ENCODE measurements at places on chromosomes 1 and 21.

DNA sequence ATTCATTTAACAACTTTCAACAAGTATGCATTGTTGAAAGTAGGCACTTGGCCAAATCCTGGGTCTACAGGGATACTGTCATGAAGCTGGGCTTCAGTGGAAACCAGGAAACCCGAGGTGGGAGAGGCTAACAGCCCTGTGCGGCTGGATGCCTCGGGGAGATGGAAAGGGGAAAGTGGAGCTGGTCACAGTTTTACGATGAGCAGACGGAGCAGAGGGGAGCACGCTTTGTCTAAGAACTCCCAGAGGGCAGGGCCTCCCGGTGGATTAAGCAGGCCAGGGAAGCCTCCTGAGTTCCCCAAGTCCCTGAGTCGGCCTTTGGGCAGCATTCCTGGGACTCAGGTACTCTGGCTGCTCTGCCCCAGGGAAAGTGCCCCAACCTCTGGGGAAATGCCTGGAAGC, 23.8 kb downstream of the STUM start:
- DNase-seq, result no peak

DNA sequence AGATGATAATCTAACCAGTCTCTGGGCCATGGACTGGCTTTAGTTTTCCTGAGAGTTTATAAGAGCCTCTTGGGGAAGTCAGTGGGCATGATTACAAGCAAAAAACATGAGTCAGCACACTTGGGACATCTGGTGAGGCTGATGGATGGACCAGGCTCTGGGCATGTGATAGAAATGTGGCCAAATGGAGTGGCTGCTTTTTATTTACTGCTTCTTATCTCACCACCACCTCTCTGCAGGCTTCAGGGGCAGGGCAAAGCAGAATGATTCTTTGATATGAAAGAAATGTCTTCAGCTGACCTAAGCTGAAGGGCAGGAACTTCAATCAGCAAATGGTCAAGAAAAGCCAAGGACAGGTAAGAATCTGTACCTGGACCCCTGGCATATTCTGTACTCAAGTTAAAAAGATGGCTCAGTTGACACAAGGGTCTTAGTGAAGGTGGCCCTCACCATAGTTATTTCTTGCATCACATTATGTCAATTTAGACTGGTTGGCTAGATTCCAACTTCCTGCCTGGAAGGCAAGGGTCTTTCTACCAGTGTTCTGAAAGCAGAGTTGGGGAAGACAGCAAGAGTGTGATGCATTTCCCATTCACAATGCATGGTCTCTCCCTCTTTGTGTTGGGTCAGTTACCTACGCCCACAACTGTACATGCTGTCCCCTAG, 162.8 kb downstream of the FASLG start:
- DNase-seq, result no peak

GRCh38 chr1:183937611-183938010, 99.9 kb downstream of the COLGALT2 start:
- DNase-seq, result no peak

- DNase-seq, result no peak
These were observed 6.9 kb downstream of the HTR1D start for GRCh38 chr1:23210351-23210785.

- no peak for DNase-seq
These were observed 40.4 kb upstream of the LRRN2 start for GRCh38 chr1:204725821-204726448.

DNA sequence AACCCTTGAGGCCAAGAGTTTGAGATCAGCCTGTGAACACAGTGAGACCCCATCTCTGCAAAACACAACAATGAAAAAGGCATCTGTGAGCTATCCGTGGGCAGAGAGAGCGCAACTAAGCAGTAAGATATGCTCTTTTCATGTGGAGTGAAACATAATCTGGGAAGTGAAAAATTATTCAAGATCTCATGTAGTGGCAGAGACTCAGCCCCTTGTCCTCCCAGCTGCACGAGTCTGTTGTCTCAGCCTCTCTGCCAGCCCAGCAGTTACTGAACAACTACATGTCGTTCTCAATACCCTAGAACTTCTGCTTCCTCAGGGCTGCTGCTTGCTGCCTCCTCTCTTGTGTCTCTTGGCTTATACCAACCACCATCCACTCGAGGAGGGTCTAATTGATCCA, 61.3 kb upstream of the WDR26 start:
- DNase-seq, result no peak

DNA sequence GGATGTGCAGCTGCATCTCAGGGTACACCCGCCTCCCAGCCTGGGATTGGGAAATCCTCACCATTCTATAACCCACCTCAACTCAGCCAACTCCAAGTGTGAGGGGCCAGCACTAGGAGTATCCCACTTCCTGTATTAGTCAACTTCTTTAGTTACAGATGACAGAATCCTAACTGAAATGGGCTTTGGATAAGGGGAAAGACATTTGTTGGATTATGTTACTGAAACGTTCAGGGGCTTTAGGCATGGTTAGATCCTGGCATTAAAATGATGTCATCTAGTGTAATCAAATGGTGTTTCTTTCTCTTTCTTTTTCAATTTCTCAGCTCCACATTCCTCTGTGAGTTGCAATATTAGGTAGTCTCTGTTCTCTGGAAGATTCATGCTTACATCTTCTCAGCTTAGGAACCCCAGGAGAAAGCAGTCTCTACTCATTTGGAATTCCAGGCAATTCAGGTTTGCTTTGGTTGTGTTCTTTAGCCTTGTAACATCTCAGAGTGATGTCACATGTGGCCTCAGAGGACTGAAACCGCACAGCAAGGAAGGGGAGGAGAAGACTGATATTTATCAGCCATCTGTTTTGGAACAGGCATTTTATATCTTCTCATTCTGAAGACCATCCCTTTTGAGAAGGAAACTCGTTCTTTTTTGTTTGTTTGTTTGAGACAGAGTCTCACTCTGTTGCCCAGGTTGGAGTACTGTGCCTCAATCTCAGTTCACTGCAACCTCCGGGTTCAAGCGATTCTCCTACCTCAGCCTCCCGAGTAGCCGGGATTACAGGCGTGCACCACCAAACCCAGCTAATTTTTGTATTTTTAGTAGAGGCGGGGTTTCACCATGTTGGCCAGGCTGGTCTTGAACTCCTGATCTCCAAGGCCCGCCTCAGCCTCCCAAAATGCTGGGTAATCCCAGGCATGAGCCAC, 18.9 kb upstream of the TMEM54 start:
- DNase-seq, result no peak

- no peak for DNase-seq
These were observed 106.4 kb upstream of the DPYD start for GRCh38 chr1:98027103-98027705.

- DNase-seq, result no peak
These were observed 8.5 kb downstream of the SSR2 start for GRCh38 chr1:156012051-156012817.

DNA sequence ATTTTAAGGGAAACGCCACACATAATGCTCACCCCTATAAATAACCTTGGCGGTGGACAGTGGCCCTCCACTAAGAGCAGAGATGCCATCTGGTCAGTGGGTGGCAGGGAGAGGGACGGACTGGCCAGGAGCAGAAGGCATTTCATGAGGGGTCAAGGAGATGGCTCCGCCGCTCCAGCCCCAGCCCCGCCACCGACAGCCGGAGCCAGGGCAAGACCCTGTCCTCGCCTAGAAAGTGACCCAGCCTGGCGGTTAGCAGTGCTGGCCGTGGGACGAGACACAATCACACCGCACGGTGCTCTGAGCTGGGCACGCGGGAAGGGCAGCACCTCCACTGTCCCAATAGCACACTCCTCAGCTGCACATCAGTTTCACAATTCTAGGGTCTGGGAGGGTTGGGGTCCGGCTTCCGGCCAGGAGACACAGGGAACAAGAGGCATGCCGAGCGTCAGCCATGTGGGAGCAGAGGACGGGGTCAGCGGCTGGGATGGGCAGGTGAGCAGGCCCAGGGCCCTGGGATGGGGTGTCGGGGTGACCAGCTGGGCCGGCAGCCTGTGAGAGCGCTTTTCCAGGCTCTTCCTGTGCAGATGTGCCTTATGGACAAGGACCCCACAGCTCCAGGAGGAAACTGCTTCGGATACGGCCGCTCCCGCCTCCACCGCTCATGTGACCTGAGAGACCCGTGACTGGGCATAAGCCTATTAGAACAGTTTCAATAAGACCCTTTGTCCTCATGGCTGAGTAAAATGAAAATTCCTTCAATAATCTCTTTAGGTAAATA, 5.7 kb downstream of the SLC19A1 start:
- DNase-seq, result no peak

- DNase-seq, result no peak
These were observed 36.3 kb downstream of the SMYD2 start for GRCh38 chr1:214317300-214317699.

GRCh38 chr1:47703981-47704596, 266.2 kb downstream of the FOXD2 start:
- no peak for DNase-seq

DNA sequence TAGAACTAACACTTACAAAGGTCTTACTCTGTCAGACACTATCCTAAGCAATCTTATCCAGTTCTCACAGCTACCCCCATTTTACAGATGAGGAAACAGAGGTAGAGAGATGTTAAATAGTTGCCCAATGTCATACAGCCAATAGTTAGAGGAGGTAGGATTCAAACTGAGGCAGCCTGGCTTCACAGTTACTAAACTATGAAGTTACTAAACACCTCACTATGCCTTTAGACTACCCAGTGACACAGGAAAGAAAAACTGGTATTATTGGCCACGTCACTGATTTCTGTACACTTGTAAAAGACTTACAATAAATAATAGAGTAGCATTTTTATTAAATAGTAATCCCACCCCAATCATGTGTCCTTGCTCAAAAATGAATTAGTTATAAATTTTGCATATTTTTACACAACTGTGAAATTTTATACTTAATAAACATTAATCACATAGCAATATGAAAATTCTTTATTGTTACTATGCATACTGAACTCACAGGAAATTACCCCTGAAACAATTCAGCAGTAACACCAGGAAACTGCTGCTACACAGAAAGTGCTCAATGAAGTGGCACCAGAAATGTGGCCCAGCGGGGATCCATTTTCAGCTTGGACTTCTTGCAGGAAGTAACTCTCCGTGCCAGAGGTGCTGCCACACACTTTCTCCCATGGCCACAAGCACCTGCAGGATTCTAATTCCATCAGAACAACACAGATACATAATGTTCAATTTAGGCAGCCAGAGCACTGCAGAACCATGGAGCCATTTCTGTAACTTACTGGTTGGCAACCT, 69.4 kb downstream of the VAV3 start:
- DNase-seq, result no peak

DNA sequence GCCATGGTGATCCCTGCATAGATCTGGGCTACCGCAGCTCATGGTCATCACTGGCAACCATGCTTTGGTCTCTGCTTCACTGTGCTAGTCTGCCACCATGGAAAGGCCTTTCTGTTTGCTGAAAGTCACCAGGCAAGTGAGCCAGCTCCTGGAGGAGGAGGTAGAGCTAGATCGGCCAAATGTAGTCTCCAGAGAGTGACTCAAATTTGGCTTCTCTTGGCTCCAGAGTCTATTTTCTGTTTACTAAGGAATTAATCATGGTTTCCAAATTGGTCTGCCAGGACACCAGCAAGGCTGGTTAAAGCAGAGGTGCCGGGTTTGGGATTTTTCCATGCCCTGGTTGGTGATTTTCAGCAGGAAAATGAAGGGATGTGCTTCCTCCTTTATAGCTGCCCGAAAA, 52.7 kb upstream of the IVNS1ABP start:
- no peak for DNase-seq

DNA sequence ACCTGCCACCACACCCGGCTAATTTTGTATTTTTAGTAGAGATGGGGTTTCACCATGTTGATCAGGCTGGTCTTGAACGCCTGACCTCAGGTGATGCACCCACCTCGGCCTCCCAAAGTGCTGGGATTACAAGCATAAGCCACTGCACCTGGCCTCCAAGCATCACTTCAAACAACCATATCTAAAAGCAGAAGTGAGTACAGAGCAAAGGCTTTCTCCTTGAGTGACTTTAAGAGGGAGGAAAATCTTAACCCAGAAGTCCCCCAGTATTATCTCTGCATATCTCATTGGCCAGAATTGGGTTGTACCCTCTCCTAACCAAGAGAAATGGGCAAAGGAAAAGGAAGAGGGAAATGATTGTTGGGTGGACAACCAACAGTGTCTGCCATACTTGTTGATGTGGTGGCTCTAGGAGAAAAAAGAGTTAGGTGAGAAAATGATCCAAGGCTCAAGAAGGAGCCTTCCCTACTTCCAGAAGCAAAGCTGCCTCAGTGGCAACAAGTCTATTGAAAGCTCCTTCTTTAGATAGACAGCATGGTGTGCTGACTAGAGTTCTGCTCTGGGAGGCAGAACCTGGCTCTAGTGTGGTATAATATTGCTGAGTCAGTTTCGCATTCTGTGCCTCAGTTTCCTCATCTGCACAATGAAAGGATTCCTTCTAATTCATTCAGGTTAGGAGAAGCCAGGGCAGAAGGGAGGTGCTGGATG, 16.8 kb upstream of the FOXE3 start:
- no peak for DNase-seq

- DNase-seq, result no peak
These were observed 2.8 kb downstream of the MRTO4 start for GRCh38 chr1:19254416-19254815.

GRCh38 chr21:27564684-27565301, 597.9 kb upstream of the ADAMTS5 start:
- DNase-seq, result no peak

- no peak for DNase-seq
These were observed 396.9 kb downstream of the ADGRL2 start for GRCh38 chr1:82197606-82198005.

GRCh38 chr1:153397924-153398651, 7.2 kb upstream of the S100A8 start:
- no peak for DNase-seq

DNA sequence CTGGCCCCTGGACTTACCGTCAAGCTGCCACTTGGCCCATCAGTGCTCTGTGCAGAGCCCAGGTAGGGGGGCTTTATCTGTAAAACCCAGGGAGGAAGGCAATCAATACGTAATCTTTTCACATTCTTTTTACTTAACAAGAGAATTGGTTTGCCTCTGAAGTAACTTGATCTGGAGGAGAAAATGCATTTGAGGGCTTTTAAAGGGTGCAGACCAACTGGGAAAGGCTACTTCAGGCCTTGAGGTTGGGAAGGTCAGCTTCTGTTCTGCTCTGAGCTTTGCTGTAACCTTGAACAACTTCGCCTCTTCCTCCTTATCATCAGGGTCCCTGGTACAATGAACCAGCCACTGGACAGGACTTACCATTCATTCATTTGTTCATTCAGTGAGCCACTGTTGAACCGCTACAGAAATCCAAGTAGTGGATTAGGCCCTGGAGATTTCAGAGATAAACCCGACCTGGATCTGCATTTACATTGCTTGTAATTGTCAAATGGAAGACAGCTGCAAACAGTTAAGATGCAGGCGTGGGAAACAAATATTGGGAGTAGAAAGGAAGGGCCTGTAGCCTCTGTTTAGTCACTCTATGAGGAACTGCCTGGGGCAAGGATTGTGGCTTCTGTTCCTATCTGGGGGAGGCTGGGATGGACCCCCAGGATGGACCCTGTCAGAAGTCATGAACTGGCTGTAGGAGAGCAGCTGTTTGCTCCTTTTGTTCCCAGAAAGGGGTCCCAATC, 90.9 kb downstream of the MAN1C1 start:
- no peak for DNase-seq
